ENCODE measurements at places on chromosomes 4 and X.

DNA sequence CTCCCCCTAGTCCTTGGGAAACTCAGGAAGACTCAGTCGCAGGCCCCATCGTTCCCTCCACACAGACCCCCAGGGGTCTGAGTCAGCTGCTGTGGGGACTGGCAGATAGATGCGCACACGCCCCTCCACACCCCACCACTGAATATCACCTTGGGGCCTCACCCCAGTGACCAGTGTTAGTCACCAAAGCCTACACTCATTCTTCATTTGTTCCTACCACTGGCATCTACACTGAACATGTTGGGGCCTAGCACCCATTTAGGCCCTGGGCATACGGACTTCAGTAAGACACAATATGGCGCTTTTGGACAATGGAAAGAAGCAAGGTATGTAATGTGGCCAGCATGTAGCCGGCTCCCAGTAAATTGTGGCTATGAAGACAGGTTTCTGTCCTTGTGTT lies 154.1 kb upstream of the PJA1 start:
- no peak for DNase-seq

DNA sequence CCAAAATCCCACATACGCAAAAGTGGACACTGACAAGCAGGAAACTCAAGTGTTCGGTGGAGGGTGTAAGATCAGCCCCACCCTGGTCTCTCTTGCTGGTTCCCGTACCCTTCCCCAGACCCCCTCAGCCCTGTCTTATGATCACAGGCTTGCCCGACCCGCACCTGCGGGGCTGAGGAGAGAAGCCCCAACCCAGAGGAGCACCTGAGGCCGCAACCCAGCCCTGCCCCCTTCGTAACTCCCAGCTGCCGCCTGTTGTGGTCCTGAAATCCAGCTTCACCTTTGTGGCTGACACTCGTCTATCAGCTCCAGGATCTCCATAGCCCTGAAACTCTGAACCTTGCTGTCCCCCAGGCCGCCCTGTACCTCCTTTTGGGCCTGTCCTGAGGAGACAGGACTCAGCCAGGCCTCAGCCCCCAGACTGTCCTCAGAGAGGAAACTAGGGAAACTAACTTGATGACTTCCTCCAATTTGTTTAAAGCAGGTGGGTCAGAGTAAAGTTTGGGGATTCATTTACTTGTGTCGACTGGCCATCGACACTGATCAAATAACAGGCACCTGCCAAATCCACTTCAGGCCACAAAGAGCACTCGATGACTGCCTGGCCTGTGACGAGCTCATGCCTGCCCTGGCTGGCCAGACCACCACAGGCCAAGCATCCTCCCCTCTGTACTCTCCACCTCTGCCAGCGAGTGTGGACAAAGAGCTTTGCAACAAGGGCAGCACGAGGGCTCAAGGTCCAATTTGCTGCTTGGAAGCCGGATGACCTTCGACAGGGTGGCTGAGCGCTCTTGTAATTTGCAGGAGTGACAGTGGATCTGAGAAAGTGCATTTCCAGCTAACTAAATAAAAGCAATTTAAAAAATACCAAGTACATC lies 19.3 kb downstream of the DCTD start:
- DNase-seq: no peak

- no peak for DNase-seq
These were observed 114.3 kb upstream of the TEX13C start for GRCh38 chrX:125205133-125205917.

- no peak for DNase-seq
These were observed 108.7 kb upstream of the ATP6AP2 start for GRCh38 chrX:40471965-40472648.

GRCh38 chr4:128810331-128810870 lies 901 bp downstream of the JADE1 start:
- DNase-seq: peak; percentile 66

- peak; percentile 63 for DNase-seq
These were observed 47.8 kb upstream of the HSD17B10 start for GRCh38 chrX:53481816-53482465.

DNA sequence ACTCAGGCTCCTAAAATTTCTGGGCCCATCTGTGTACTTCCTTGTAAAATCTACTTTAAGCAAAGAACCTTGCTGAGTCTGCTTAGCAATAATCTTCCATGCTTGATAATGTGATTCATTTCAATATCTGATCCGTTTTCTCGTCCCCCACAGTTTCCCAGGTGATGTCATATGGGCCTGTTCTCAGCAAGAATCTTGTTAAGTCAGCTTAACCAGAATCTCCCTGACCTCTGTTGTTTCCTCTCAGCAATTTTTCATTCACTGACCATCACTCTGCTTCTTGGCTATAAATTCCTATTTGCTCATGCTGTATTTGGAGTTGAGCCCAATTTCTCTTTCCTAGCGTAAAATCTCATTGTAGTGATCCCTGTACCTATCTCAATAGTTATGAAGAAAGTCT lies 13.9 kb downstream of the CSN2 start:
- no peak for DNase-seq

- no peak for DNase-seq
These were observed 130.6 kb upstream of the STX18 start for GRCh38 chr4:4672402-4672801.

GRCh38 chr4:65737672-65738071 lies 67.4 kb upstream of the EPHA5 start:
- DNase-seq: no peak

- no peak for DNase-seq
These were observed 98.1 kb upstream of the OTUD4 start for GRCh38 chr4:145278341-145279121.

DNA sequence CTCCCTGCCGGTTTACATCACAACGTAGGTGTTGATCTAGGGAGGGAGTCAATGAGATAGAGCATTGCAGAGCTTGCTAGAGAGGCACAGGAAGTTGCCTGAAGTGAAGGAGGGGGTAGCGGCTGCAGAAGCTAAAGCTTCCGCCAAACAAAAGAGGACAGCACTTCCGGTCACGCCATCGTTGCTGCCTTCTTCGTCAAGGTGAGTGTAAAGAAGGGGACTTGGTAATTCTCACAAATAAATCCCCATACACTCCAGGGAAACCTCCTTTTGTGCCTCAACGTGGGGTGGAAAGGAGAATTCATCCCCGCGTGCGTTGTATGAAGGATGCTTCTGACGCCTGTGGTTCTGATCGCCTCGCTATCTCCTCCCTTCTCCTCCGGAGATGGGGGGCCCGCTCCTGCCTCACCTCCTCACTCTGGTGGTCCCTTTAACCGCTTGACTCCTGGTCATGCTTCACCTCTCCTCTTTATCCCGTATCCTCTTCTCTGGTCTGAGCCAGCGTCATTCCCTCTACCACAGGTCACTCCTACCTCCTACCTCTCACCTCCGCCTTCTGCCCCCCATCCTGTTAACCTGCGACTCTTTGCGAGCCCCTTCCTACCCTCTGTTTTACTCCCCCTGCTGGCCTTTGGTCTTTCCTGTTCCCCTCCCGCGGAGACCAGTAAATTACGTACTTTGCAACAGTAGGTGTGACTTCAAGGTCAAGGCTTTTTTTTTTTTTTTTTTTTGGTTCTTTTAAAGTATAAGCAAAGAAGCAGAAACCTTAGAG lies 59.9 kb downstream of the GSPT2 start:
- DNase-seq: peak; percentile 80

- DNase-seq: no peak
These were observed 185.7 kb upstream of the NRK start for GRCh38 chrX:105636667-105637066.

DNA sequence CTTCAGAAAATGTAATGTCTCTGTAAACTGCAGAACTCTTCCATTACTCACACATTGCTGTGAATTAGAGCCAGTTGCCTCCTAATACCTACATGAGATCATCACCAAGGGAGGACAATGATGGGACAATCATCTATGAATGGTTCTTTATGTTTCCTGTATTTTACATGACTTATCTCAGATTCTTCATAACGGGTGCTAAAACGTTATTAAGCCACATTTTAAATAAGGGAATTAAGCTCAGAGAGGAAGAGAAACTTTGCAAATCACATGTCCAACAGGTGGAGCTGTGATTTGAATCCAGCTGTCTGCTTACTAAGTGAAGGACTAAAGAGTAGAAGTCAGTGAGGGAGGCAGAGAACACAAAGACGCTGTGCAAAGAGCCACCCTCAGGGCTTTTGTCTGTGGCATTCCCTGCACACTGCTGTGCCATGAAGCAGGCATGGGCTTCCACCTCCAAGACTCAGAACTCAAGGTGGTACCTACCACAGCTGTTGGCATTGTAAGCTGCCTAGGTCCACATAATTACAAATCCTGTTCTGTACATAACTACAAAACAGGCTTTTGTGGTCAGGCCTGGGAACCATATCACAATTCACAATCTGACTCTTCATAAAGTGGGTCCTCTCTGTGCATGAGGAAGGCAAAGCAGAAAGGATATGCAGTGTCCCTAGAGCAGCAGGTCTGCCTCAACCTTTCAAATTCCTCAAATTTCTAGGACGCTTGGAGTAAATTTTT lies 12.8 kb downstream of the TBC1D9 start:
- DNase-seq: peak; percentile 12

GRCh38 chr4:2288051-2288541 lies 26.2 kb upstream of the MXD4 start:
- DNase-seq: no peak

GRCh38 chr4:54066718-54067129 lies 2.3 kb upstream of the CHIC2 start:
- DNase-seq: no peak

DNA sequence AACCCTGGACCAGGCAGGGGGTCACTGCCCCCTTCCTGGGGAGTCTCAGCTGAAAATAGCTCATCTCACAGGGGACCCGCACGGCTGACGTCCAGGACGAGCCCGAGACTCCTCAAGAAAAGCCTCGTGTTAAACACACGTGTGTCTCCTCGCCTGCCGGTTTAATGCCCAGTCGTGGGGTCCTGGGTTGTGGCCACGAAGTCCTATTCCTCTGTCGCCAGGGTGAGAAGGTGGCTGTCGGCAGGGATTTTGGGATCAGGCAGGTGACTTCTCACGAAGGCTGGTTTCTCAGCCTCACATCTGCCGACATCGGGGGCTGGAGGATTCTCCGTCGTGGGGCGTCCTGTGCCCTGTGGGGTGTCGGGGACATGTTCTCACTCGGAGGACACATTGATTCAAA lies 44.3 kb upstream of the PPP2R3B start:
- no peak for DNase-seq

DNA sequence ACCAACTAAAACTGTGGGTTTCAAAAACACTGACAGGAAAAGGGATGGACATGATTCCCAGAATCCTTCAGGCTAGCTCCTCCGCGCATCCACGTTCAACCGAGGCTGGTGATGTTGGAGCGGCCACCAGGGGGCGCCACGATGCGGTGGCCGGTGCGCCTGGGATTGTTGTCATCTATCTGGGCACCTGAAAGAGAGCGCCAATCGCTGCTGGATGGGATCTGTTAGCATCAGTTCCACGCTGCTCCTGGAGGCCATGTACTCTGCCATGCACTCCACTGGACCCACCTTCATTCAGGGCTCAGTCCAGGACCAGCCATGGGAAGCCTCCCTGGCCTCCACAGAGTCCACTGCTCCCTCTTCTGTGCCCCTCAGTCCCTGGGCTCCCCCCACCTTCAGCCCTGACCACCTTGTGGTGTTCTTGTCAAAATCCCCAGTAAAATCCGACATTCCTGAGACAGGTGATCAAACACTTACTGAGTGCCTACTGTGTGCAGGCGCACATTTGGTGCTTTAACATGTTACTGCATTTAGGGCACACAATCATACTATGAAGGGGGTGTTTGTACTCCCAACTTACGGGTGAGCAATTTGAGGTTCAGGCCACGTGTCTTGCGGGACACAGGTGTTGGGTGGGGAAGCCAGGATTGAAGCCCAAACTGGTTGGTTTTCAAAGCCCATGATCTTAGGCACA lies 71.1 kb downstream of the CRMP1 start:
- DNase-seq: no peak

- no peak for DNase-seq
These were observed 96.3 kb downstream of the ANK2 start for GRCh38 chr4:113145519-113146291.

DNA sequence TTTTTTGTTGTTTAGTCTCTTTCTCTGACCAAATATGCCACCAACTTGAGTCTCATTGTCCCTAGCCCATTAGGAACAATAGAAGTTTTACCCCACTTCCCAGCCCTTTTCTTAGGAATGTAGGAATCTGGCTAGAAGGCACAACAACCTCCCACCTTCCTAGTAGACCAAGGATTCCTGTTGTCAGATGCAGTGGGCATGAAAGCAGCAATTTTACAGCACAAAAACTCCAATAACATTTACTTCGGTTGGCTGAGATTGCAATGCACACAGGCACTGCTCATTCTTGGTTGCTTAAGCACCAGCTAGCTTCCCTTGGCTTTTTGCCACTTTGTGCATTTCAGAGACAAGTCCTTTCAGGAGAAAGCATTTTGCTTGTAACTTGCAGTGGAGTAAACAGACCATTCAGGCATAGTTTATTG lies 312.8 kb downstream of the TENM3 start:
- DNase-seq: no peak

GRCh38 chr4:151105454-151106032 lies 6.1 kb downstream of the RPS3A start:
- DNase-seq: no peak
